ENCODE measurements at places on chromosomes 3 and 15.

GRCh38 chr15:74425630-74426029 lies 8.1 kb downstream of the SEMA7A start:
- no peak for DNase-seq

- DNase-seq: no peak
These were observed 8.3 kb upstream of the ROPN1B start for GRCh38 chr3:125960456-125961288.

- peak; percentile 83 for DNase-seq
These were observed 366.5 kb downstream of the LRRC3B start for GRCh38 chr3:26989037-26989436.

GRCh38 chr3:54374214-54374852 lies 252.0 kb downstream of the CACNA2D3 start:
- no peak for DNase-seq

- DNase-seq: peak; percentile 72
These were observed 94.1 kb downstream of the FAM43A start for GRCh38 chr3:194779729-194780224.

DNA sequence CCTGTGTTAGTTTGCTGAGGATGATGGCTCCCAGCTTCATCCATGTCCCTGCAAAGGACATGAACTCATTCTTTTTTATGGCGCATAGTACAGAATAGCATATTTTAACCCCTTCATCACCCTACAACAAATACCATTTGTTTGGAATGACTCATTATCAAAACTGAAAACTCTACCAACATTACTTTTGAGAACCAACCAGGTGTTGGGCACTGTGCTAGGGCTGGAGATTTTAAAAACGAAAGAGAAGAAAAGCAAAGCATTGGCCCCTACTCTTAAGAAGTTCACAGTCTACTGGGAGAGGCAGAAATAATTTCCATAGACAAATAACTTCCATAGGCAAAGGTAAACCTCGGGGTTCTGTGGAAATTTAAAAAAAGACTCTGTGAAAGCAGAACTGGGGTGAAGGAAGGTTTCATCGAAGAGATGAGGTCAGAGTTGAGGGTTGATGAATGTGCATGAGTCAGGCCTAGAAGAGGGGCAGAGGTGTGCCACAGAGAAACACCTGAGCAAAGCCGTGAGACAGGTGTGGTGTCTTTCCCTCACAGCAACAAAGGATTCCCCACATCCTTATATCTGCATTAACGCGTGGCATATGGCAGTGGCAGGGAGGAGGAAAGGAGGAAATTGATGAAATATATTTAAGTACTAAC lies 51.0 kb downstream of the MCF2L2 start:
- no peak for DNase-seq

- DNase-seq: no peak
These were observed 90.5 kb downstream of the IGF1R start for GRCh38 chr15:98738689-98739401.

DNA sequence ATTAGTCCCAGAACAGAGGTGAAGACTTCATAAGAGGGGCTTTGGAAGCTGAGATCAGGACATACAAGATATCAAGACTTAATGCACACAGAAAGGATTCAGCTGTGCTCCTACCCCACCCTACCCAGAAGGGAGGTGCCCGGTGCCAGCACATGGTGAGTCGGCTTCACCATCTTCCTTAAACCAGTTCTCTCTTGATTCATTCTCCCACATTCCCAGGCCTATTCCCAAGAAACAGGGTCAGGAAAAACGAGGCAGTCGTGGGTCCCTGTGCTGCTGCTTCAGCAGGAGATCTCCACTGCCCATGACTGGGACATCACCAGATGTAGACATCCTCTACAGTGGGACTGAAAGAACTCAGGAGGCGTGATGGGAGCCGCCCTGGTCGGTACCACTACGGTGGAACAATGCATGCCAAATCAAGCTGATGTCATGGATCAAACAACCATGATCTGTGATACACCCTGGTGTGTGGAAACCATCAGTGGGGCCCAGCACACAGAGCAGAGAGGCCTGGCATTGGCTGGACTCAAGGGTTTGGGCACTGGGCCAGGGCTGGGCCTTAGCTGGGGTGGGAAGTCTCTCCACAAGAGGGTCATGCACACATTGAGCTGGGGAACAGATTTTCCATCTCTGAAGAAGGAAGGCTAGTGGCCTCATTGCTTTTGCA lies 41.9 kb downstream of the CCDC12 start:
- peak; percentile 34 for DNase-seq

Data from astrocyte of the hippocampus (primary cell).